ENCODE measurements at places on chromosomes 6 and 20.

DNA sequence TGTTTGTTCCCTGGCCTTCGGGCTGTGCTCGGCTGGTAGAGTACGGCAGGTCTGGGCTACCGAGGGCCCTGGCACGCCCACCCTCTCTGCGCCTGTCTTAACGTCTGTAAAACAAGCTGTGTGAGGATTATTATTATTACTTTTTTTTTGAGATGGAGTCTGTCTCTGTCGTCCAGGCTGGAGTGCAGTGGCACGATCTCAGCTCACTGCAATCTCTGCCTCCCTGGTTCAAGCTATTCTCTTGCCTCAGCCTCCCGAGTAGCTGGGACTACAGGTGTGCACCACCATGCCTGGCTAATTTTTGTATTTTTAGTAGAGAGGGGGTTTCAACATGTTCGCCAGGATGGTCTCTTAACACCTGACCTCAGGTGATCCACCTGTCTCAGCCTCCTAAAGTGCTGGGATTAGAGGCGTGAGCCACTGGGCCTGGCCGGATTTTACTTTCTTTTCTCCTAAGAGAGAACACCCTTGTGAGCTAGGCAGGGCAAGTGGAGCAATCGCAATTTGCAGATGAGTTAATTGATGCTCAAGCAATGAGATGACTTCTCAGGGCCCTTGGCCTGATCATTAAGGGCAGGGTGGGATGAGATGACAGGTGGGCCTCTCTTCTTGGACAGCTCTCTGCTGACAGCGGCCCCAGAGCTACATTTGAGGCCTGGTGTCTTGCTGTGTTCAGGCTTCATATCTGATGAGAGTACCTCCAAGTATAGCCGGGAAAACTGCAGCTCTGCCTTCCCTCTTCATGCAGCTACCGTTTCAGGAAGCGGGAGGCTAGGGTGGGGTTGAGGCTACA is 859 bp upstream of the SMIM29 start:
- peak overlapping the region; percentile 93 for H3K27ac ChIP-seq
- DNase-seq = peak; percentile 28
- peaks cover 33% of the 10 kb centered on the region for H3K4me1 ChIP-seq
- no peaks in the 10 kb centered on the region for H3K36me3 ChIP-seq
- H3K4me3 ChIP-seq = peak overlapping the region; percentile 90
- H3K27me3 ChIP-seq = no peaks in the 10 kb centered on the region

GRCh38 chr20:32580970-32581838 is 3.9 kb downstream of the NOL4L start:
- H3K27ac ChIP-seq = no peak overlapping the region
- no peaks in the 10 kb centered on the region for H3K36me3 ChIP-seq
- peaks cover 4% of the 10 kb centered on the region for H3K27me3 ChIP-seq
- DNase-seq = peak; percentile 72
- no peak overlapping the region for H3K4me3 ChIP-seq

- no peak for DNase-seq
- H3K4me1 ChIP-seq = peaks cover 4% of the 10 kb centered on the region
- H3K27me3 ChIP-seq = no peaks in the 10 kb centered on the region
- H3K27ac ChIP-seq = no peak overlapping the region
These were observed 125.8 kb downstream of the INSM1 start for GRCh38 chr20:20493701-20494100.

- H3K27me3 ChIP-seq = peaks cover 5% of the 10 kb centered on the region
- H3K4me1 ChIP-seq = no peaks in the 10 kb centered on the region
- H3K36me3 ChIP-seq = no peaks in the 10 kb centered on the region
- H3K4me3 ChIP-seq = no peak overlapping the region
- no peak for DNase-seq
These were observed 31.0 kb downstream of the KCNQ2 start for GRCh38 chr20:63441136-63442099.

GRCh38 chr6:137967689-137968454 is 100.8 kb downstream of the TNFAIP3 start:
- no peak overlapping the region for H3K27ac ChIP-seq
- H3K36me3 ChIP-seq = no peaks in the 10 kb centered on the region
- H3K27me3 ChIP-seq = peaks cover 1% of the 10 kb centered on the region

DNA sequence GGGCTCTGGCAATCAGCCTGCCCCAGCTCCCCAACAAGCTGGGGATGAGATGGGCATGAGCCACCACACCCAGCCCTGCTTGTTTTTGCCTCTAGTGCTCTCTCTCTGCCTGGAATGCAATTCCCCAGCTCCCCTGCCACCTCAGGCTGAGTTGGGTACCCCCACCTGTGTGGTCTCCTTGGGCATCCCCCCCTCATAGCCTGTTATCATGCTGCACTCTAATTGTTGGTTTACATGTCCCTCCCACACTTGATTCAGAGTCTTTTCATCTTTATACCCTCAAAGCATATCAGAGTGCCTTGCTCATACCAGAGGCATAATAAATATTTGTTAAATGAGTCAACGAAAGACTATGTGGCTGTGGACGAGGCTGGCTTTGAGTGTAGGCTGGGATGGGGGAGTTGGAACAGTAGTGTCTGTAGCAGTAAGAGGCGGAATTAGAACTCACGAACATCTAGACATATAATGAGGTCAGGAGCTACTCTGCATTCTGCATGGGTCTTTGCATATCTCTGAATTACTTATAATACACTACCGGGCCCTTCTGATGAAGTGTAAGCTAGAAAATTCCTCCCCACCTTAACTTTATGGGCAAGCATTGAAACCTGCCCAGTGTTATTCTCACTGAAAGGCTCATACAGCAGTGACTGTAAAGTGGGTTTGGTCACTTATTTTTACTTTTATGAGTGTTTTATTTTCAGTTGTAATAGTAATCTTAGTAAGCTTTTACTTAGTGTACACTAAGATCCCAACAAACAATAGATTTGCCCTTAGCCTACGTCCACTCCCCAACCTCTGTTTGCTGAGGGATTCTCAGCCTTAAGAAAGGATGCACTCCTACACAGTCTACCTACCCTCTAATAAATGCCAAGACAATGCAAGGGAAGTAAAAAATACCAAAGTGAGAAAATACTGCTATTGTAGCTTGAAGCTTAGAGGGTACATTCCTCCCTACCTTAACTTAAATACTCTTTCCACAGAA is 58.7 kb downstream of the EDN1 start:
- no peak for DNase-seq
- H3K4me3 ChIP-seq = no peak overlapping the region
- H3K27me3 ChIP-seq = no peaks in the 10 kb centered on the region
- H3K36me3 ChIP-seq = peaks cover 14% of the 10 kb centered on the region
- peaks cover 53% of the 10 kb centered on the region for H3K4me1 ChIP-seq

DNA sequence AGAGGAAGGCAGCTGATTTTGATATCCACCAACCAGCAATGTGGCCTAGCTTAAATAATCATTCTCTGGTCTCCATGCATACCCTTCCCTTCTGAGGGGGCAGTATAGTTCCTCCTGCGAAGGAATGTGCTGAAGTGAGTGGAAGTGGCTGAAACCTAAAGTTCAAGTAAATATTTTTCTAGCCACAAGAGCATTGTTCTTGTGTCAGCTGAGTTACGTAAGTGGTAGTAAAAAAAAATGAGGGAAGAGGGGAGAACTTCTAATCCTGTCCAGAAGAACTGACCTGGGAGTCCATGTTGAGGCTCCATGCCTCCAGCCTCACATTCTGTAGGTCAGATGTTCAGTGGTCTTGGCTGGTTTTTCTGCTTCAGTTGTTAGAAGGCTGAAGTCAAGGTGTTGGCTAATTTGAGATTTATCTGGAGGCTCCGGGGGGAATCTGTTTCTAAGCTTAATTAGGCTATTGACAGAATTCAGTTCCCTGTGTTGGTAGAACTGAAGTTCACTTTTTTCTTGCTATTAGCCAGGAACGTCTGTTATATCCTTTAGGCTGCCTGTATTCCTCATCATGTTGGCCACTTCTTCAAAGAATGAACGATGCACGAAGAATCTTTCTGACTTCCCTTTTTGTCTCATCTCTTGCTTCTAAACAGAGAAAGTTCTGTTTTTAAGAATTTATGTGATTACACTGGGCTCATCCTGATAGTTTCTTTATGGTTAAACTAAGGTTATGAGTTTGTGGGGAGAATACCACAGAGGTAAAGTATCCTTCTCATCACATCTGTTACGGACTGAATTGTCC is 207.1 kb upstream of the PRSS16 start:
- H3K27ac ChIP-seq = no peak overlapping the region
- H3K4me3 ChIP-seq = no peak overlapping the region
- H3K4me1 ChIP-seq = no peaks in the 10 kb centered on the region

GRCh38 chr20:37492945-37493344 is 28.1 kb upstream of the NNAT start:
- H3K27me3 ChIP-seq = no peaks in the 10 kb centered on the region
- H3K4me3 ChIP-seq = no peak overlapping the region
- no peak for DNase-seq
- no peak overlapping the region for H3K27ac ChIP-seq
- H3K4me1 ChIP-seq = peaks cover under 1% of the 10 kb centered on the region
